ENCODE measurements at places on chromosomes 13 and 19. TPM values are rescaled to one million over a fixed set of nuclear protein-coding genes. Genes with fewer than 3 reads are reported as not detected.
A peak's percentile ranks its signal among the peaks of the same experiment; 100 is the strongest.

Gene SCEL
- not detected for total RNA-seq

- no peak overlapping the region for H3K4me3 ChIP-seq
- no peaks in the 10 kb centered on the region for H3K27me3 ChIP-seq
- DNase-seq, result no peak
- H3K36me3 ChIP-seq, result no peaks in the 10 kb centered on the region
- no peaks in the 10 kb centered on the region for H3K4me1 ChIP-seq
- H3K27ac ChIP-seq, result no peak overlapping the region
Observed at GRCh38 chr19:16520074-16520973, 21.9 kb downstream of the CHERP start.

DNA sequence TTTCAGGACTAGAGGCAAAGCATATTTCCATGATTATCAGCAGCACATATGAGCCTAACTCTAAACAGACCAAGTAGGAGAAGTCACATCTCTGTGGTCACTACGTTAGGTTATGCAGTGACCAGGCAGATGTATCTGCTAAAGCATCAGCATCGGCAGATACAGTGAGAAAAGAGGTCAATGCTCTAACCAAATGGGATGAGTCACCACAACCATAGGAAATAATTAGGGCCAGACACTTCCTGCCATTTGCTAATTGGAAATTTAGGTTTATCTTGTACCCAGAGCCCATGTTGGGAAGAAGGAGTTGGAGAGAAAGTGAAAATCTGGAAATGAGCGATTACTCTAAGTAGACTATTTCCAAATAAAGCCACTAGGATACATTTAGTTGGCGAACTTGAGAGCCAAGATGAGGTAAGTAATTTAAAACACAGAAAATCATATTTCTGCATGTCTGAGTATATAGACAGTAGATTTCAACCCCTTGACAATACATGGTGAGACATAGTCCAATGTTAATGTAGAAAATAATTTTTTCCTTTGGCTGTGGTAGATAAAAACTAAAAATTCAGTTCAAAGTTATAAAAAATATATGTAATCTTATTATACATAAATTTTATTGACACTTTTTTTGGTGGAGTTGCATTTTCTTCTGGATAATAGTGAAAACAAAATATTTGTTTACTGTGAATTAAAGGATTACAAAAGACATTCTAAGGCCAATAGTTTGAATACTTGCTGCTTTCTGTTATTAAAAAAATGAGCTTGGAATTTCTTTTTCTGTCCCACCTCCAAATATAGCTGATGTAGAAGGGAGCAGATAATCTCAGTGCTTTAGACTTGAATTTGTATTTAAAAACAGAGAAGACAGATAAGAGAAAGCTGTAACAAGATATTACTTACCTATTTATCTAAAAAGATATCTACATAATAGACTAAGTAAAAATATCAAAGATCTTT, 104.4 kb upstream of the CSNK1A1L start:
- no peak for DNase-seq
- H3K4me1 ChIP-seq, result no peaks in the 10 kb centered on the region
- H3K27me3 ChIP-seq, result no peaks in the 10 kb centered on the region
- no peak overlapping the region for H3K27ac ChIP-seq
- no peaks in the 10 kb centered on the region for H3K36me3 ChIP-seq
- no peak overlapping the region for H3K4me3 ChIP-seq

DNA sequence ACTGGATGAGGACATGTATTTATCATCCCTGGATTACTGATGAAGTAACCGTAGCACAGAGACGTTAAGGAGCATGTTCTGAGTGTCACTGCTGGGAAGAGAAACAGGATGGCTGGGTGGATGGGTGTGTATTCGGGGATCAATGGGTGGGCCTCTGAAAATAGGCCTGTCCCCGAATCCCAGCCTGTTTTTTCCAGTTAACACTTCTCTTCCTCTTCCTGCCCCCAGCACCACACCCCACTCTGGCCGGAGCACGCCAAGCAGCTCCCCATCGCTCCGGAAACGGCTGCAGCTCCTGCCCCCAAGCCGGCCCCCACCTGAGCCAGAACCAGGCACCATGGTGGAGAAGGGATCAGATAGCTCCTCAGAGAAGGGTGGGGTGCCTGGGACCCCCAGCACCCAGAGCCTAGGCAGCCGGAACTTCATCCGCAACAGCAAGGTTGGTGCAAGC, 8.8 kb downstream of the GRAMD1A start:
- peaks cover 3% of the 10 kb centered on the region for H3K4me1 ChIP-seq
- no peaks in the 10 kb centered on the region for H3K27me3 ChIP-seq
- H3K36me3 ChIP-seq, result no peaks in the 10 kb centered on the region
- peak; percentile 40 for DNase-seq
- no peak overlapping the region for H3K27ac ChIP-seq
- H3K4me3 ChIP-seq, result no peak overlapping the region

DNA sequence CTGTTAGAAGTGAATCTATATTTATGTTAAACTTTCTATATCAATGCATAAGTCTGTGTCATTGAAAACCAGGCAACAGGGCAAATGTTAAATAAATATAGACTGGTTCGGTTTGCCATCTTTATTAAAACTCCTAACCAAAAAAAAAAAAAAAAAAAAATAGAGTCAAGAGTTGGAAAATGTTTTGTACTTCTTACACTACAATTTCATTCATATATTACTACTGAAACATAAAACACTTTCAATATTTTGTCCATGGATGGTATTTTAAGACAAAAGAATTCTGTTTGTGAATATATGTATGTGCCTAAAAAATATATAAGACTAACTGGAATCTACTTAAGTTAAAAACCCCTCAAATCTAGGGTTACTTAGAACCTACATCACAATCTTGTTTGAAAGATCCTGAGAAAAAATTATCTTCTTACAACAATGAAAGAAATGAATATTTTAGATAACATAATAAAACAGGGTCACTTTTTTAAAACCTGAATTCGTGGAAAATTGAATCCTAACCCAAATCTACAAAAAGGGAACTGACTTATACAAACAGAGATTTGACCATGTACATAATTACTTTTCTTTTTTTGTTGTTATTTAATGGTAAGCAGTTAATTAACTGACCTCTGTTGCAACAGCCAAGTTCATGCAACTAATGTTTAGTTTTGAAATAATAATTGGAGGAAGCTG, 5.1 kb downstream of the DACH1 start:
- H3K36me3 ChIP-seq, result no peaks in the 10 kb centered on the region
- no peaks in the 10 kb centered on the region for H3K4me1 ChIP-seq
- no peak overlapping the region for H3K27ac ChIP-seq
- no peak for DNase-seq

DNA sequence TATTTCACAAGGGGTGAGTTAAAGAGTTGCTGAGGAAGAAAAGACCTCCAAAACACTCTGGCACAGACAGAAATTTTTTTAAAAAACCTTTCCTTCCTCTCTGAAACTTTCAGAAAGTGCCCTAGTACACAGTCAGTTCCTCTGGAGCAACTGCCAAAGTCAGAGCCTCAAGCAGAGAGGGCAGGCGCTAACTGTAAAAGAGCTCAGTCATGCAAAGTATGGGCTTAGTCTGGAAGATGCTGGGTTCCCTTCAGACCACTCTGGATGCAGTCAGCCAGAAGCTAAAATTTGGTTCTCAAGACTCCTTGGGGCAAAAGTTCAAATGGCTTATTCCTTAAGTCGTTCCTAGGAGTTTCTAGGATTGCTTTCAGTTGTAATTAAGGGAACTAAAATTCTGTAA, 671.6 kb downstream of the PCDH9 start:
- no peak overlapping the region for H3K27ac ChIP-seq
- H3K4me1 ChIP-seq, result no peaks in the 10 kb centered on the region
- H3K4me3 ChIP-seq, result no peak overlapping the region
- no peaks in the 10 kb centered on the region for H3K27me3 ChIP-seq
- H3K36me3 ChIP-seq, result no peaks in the 10 kb centered on the region

DNA sequence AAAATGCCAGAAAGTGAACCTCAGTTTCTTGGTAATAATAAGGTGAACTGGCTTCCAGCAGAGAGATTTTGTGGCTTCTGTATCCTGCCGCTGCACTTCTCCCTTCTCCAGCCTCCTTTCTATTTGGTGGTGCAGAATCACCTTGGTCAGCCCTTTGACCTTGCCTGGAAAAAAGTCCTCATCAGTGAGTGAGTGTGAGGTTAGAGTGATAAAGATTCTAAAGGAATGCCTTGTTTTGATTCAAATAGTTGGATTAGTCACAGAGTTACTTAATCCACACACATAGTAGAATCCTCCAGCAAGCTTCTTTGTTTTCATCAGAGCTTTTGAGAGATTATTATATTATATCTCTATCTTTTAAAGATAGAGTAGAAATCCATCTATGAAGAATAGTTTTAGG, 140.9 kb downstream of the KCNRG start:
- no peak overlapping the region for H3K27ac ChIP-seq
- DNase-seq, result no peak
- H3K27me3 ChIP-seq, result no peaks in the 10 kb centered on the region
- no peak overlapping the region for H3K4me3 ChIP-seq

DNA sequence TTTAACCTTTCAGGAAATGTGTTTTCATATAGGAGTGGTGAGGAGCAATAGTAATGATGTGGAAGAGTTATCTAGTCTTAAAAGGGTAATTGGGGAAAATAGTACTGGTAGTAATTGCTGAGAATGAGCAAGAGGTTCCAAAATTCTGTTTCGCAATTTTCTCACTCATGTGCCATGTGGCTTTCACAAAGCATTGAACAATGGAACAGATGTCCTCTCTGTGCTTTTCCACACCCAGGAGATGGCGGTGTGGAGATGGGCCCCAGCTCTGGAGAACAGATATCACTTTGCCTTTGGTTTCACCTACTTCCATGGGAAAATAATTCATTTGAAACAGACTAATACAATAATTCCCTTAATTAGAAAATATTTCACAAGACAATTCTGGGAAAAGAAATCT, 170.0 kb upstream of the SLC10A2 start:
- DNase-seq, result no peak
- no peak overlapping the region for H3K27ac ChIP-seq
- H3K4me1 ChIP-seq, result no peaks in the 10 kb centered on the region

GRCh38 chr13:49667773-49668172, 23.5 kb downstream of the EBPL start:
- no peaks in the 10 kb centered on the region for H3K4me1 ChIP-seq
- H3K4me3 ChIP-seq, result no peak overlapping the region
- no peaks in the 10 kb centered on the region for H3K36me3 ChIP-seq
- H3K27me3 ChIP-seq, result no peaks in the 10 kb centered on the region
- H3K27ac ChIP-seq, result no peak overlapping the region
- no peak for DNase-seq

DNA sequence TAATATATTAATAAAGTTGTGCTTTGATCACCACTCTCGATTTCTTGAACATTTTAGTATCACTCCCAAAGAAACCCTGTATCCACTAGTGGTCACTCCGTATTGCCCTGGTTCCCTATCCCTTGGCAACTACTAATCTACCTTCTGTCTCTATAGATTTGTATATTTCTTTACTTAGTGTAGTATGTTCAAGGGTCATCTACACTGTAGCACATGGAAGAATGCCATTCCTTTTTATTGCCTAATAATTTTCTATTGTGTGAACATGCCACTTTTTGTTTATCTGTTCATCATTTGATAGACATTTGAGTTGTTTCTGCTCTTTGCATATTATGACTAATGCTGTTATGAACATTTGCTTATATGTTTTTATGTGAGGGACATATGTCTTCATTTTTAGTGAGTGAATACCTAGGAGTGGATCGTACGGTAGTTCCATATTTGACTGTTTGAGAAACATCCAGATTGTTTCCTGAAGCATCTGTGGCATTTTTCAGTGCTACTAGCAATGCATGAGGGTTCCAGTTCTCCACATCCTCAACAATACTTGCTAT, 254.0 kb downstream of the GPC6 start:
- no peaks in the 10 kb centered on the region for H3K36me3 ChIP-seq
- peaks cover 2% of the 10 kb centered on the region for H3K4me1 ChIP-seq
- H3K27ac ChIP-seq, result no peak overlapping the region
- no peak overlapping the region for H3K4me3 ChIP-seq
- H3K27me3 ChIP-seq, result no peaks in the 10 kb centered on the region

DNA sequence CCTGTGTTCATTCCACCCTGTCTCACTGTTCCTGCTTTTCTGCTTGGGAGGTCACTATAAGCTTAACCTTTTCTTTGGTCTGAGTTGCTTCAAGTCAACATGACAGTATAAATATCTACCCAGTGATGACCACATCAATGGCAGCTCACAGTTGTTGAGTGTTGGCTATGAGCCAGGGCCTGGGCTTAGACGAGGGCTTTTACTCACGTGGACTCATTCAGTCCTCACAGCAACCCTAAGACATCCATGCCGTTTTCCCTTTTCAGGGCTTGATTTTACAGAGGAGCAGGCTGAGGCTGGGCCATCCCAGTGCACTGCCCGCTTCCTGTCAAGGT, 10.2 kb upstream of the CCDC97 start:
- H3K4me1 ChIP-seq, result no peaks in the 10 kb centered on the region
- H3K4me3 ChIP-seq, result no peak overlapping the region
- H3K27ac ChIP-seq, result no peak overlapping the region
- no peaks in the 10 kb centered on the region for H3K36me3 ChIP-seq
- DNase-seq, result peak; percentile 45

- no peak for DNase-seq
- no peak overlapping the region for H3K27ac ChIP-seq
- no peaks in the 10 kb centered on the region for H3K4me1 ChIP-seq
- no peak overlapping the region for H3K4me3 ChIP-seq
- H3K36me3 ChIP-seq, result no peaks in the 10 kb centered on the region
- no peaks in the 10 kb centered on the region for H3K27me3 ChIP-seq
Observed at GRCh38 chr19:42206871-42207755, 10.4 kb downstream of the DEDD2 start.

DNA sequence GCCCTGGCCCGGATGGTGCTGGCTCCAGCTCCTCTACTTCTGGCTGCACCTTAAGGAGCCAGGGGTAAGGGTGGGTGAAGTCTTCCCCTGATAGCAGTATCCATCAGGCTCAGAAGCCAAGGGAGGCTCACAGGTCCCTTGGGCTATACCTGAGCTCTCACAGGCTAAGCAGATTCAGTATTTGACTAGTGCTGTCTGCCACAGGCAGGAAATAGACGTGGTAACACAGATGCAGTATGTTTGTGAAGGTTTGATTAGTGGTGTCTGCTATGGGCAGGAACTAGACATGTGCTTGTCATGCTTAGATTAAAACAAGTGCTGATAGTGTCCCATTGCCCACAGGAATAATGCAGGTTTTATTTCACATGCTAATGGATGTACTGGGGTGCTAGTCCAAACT, 4.0 kb downstream of the SYT5 start:
- DNase-seq, result no peak
- peaks cover 10% of the 10 kb centered on the region for H3K4me1 ChIP-seq
- no peak overlapping the region for H3K4me3 ChIP-seq
- no peaks in the 10 kb centered on the region for H3K36me3 ChIP-seq
- peaks cover 5% of the 10 kb centered on the region for H3K27me3 ChIP-seq

- no peaks in the 10 kb centered on the region for H3K4me1 ChIP-seq
- H3K27ac ChIP-seq, result no peak overlapping the region
- H3K4me3 ChIP-seq, result no peak overlapping the region
- DNase-seq, result no peak
- no peaks in the 10 kb centered on the region for H3K27me3 ChIP-seq
Observed at GRCh38 chr13:35514061-35514477, 37.6 kb upstream of the MAB21L1 start.

GRCh38 chr19:15577184-15577771, 37.7 kb upstream of the CYP4F8 start:
- H3K36me3 ChIP-seq, result no peaks in the 10 kb centered on the region
- no peaks in the 10 kb centered on the region for H3K4me1 ChIP-seq
- no peak overlapping the region for H3K4me3 ChIP-seq

Measured in ovary (tissue), 10 donors.